ENCODE measurements at places on chromosomes 16 and 17.

DNA sequence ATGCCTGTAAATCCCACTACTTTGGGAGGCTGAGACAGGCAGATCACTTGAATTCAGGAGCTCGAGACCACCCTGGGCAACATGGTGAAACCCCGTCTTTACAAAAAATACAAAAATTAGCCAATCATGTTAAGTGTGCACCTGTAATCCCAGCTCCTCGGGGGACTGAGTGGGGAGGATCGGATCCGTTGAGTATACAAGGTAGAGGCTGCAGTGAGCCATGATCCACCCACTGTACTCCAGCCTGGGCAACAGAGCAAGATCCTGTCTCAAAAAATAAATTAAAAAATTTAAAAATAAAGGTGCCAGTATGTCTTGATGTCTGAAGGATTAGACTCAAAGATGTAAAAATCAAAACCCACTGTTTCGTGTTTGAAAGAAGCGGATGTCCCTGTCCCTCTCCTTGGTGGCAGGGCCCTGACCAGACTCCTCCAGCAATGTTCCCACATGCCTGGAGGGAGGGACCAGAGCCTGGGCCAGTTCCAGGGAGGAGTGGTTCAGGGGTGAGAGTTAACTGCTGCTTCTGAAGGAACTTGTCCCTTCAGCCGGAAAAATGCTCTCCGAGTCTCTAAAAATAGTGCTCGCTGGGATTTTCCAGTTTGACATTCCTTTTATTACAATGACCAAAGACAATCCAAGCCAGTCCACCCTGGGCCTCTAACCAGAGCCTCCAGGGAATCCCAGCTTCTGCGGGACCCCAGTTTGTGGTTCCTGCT, 9.4 kb upstream of the CMTM4 start:
- DNase-seq, result no peak

DNA sequence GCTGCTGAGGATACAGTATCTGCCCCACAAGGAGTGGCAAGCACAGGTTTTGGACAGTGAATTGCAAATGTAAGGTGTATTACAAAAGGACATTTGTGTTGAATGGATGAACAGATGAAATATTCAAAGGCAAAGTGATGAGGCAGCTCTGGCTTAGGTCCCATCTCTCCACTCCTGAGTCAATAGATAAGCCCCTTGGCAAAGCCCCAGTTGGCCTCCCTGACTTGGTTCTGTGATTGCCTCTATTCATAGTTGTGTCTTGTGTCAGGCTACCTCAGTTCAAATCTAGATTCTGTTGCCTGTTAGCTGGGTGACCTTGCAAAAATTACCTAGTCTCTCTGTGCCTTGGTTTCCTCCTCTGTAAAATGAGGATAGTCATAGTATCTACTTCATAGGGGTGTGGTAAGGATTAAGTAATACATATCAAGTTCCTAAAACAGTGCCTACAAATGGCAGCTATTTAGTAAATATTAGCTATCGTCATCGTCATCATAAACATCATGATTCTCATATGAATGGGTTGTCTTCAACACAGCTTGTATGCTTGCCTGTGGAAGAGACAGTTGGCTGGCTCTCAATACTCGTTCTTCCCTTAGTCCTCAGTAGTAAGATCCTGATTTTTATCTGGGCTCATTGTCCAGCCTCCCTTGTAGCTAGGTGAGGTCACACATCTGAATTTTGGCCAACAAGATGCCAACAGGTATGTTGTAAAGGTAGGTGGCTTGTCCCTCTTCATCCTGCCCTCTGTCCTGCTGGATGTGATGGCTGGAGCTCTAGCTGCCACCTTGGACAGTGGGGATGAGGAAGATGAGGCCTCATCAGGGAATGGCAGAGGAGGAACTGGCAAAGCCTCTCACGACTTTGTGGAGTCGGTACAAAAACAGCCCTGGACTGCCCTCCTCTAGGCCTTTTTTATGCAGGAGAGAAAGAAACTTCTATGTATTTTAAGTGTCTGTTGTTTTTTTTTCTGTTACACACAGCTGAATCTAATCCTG, 2.1 kb upstream of the MFAP4 start:
- no peak for DNase-seq

GRCh38 chr16:81604960-81605383, 160.4 kb downstream of the CMIP start:
- DNase-seq, result no peak

DNA sequence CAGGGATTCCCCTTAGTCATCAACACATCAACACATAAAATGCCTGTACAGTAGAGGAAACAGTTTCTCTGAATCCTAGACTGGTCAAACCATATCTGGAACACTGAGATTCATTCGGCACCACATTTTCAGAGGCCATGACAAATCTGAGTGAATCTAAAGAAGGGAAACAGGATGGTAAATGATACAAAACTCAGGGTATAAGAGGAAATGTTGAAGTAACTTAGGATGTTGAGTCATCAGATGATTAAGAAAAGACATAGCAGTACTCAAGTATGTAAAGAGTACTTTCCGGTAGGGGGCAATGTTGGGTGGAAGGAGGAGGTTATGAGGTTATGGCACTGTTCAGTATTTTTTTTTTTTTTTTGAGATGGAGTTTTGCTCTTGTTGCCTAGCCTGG, 358.5 kb upstream of the PMFBP1 start:
- DNase-seq, result no peak

DNA sequence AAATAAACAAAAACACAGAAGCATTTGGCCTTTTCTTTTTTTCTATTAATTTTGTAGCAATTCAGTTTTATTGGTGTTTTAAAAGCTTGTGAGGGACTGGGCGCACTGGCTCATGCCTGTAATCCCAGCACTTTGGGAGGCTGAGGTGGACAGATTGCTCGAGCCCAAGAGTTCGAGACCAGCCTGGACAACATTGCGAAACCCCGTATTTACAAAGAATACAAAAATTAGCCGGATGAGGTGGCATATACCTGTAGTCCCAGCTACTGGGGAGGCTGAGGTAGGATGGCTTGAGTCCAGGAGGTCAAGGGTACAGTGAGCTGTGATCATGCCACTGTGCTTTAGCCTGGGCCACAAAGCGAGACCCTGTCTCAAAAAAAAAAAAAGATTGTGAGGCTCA, 53.4 kb downstream of the SEC14L1 start:
- no peak for DNase-seq

DNA sequence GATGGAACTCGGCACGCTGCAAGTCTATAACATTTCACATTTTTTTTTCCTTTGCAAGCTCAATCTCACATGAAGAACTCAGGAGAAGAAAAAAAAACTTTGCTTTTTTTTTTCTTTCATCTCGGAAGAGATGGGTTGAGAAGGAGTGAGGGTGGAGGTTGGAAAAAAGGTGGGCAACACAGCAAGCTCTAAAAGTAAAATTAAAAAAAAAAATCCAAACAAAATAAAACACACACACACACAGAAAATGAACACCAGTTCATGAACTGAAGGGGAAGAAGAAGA, 2.5 kb downstream of the MAF start:
- DNase-seq, result no peak

DNA sequence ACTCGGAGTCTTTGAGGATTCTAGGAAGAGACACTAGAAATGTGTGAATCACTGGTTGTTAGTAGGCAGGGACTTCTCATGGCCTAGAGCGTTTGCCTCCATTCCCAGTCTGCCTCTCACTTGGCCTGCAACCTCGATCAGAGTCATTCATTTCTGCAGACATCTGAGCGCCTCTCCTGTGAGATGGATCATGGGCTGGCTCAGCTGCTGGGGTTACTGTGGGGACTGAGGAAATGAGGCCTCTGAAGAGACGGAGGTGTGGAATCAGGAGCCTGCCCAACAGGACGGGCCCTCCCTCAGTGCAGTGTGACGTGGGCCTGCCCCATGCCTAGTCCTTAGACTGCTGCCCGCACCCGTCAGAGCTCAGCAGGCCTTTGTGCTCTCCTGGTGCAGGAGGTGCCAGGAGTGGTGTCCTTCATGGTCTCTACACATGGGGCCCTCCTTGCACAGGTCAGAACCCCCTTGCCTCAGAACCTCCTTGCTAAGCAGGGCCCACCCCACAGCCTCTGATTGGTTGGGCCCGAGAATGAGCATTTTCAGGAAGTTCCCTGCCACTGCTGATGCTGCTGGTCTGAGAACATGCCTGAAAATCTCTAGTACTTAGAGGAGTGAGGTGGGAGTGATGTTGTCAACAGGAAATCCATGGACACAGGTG, 99.4 kb downstream of the NPIPB11 start:
- no peak for DNase-seq

GRCh38 chr17:45334701-45335677, 18.2 kb upstream of the MAP3K14 start:
- DNase-seq, result no peak

DNA sequence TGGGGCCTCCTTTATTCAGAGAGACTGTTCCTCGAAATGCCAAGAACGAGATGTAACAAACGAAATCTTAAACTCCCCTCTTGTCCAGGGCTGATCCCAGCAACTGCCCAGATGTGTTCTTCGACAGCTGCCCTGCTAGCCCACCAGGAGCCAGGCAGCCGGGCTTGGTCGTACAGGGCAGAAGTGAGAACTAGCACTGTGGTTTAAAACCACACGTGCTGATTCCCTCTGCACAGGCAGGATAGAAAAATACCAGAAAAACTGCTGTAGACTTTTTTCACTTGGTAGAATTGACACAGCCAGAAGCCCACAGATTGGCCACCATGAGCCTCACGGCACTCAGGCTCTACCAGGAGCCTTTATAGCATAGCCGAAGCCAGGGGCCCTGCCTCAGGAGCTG, 33.1 kb downstream of the PLD6 start:
- no peak for DNase-seq

DNA sequence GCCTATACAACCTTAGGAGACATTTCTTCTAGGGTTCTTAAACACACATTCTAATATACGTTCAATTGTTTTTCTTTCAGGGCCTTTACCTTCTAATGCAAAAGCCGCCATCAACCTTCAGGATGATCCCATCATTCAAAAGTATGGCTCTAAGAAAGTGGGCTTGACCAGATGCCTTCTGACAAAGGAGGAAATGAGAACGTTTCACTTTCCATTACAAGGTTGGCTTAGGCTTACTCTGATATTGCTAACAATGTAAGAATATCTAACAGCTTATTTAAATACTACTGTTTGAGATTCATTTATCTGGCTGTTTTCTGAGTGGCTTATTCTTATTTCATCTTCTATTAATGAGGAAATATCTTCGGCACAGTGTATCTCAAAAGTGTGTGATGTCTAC, 15.4 kb downstream of the REXO5 start:
- no peak for DNase-seq

- no peak for DNase-seq
These were observed 497.8 kb downstream of the HS3ST4 start for GRCh38 chr16:26189536-26189935.

DNA sequence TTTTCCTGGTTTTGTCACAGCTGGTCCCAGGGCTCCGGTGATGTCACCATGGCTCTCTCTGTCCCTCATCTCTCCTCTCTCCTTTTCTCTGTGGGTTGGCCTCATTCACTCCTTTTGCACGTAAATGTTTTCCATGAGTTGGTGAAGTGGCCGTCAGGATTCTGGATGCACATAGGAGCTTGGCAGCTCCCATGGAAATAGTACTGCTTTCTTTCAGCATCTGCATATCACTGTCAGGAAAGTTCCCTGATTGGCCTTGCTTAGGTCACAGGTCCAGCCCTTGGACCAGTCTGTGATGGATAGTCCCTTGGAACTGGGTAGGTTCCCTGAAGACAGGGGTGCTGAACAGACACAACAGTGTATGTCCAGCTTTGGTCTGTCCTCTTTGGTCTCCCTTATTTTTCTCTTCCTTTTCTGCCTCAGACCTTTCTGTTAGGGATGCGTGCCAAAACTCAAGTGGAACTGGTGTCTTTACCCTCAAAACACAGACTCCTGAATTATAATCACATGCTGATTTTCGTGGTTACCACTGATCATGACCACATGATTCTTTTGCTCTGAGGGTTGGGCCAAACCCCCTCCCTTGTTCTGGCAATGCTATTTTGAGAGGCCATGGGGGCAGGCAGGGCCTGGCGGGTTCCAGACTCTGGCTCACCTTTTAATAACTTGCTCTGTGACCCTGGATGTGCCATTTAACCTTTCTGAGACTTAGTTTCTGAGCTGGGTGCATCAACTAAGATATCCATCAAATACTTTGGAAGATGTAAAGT, 99.0 kb downstream of the MSI2 start:
- DNase-seq, result no peak

- no peak for DNase-seq
These were observed 192.8 kb downstream of the FTO start for GRCh38 chr16:53896722-53897121.

DNA sequence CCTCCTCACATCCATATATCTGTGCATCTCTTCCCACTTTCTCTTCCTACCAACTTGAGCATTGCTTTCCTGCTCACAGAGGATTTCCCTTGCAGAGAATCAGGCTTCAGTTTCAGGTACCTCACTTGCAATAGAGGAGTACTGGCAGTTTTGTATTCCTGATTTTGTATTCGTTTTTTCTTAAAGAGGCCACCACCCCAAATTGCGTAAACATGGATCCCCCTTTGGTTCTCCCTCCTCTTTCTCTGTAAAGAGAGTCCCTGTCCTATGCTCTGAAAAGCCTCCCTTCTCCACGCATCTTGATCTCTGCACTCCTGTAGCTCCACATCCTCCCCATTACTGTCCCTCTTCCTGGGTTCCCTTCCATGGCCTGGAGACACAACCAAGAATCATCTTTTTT, 32.2 kb downstream of the TEKT3 start:
- no peak for DNase-seq

GRCh38 chr16:14186007-14186794, 115.1 kb downstream of the MRTFB start:
- no peak for DNase-seq

GRCh38 chr17:17685775-17686291, 4.6 kb downstream of the RAI1 start:
- DNase-seq, result no peak

DNA sequence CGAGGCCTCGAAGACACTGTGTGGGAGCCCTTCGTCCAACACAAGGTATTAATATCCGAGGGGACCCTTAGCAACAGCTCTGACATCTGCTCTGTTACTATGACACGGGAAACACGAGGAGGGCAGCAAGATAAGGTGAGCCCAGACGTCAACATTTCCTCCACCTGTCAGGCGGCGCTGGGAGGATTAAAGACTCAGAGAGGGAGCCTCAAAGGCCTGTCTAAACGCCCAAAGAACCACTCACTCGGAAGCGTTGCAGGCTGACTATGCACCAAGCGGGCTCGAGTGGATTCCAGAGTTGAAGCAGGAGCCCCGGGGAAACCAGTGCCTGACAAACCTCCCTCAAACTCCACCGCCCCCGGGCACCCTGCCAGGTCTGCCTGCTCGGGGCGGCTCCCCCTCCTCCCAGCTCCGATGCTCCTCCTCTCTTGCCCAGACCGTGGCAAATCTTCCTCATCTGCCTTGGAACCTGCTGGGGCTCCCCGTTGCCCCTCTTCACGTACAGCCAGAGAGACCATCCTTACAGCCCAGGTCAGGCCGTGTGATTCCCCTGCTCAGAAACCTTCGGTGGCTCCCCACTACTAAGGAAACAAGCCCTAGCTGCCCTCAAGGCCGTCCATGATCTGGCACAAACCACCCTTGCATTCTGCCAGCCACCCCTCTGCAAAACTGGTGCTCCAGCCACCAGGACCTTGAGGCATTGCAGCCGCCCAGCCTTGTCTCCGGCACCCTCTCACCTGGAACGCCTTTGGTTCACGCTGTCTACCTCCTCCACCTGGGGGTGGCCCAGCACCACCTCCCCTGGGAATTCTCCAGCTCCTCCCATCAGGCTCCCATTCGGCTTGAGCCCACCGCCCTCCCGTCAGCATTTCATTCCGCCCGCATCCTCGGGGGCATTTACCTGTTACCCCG, 16.2 kb downstream of the RPH3AL start:
- no peak for DNase-seq
